MM.1S (cell line): ENCODE measurements at places on chromosomes 3 and 15.

GRCh38 chr3:48931944-48932580 is 13.4 kb downstream of the ARIH2 start:
- DNase-seq = no peak

DNA sequence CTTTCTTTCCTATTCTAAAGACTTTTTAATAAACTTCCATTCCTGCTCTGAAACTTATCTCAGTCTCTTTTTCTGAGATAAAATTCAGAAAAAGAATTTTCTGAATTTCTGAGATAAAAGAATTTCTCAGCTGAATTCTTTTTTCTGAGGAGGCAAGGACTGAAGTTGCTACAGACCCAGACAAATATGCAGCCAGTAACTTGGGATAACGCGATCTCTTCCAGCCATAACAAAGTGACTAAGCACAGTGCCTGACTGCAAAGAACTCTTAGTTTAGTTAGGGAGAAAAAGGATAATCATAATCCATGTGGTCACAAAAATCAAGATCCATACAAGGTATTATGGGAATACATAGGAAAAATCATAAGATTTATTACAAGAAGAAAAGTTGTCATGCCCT is 222.0 kb upstream of the GAP43 start:
- no peak for DNase-seq

DNA sequence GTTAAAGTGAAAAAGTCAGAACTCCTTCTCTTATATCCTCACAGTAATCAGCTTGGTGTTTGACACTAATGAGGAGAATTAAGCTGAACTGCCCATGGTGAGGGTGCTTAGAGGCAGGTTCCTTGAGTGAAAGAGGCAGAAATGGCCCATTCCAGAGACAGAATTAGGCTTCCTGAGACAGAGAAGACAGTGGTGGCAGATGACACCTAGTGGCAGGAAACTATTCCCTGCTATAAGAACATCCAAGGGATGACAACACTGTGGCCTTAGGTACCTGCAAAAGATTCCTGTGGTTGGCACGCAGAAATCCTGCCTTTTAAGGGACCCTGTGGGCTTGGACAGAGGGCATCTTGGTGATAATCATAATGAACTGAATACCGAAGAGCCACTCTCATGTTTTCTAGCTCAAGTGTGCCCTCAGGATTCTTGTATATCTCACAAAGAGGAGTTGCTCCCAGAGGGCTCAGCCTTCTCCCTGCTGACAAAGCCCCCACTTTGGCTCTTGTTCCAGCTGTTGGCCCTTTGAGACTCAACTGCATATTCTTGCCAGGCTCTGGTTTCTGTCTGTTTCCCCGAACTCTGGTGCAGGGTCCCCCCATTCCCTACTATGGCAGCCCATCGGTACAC is 56.0 kb downstream of the KBTBD12 start:
- peak; percentile 52 for DNase-seq

GRCh38 chr15:91879158-91879557 is 25.6 kb downstream of the SLCO3A1 start:
- no peak for DNase-seq

DNA sequence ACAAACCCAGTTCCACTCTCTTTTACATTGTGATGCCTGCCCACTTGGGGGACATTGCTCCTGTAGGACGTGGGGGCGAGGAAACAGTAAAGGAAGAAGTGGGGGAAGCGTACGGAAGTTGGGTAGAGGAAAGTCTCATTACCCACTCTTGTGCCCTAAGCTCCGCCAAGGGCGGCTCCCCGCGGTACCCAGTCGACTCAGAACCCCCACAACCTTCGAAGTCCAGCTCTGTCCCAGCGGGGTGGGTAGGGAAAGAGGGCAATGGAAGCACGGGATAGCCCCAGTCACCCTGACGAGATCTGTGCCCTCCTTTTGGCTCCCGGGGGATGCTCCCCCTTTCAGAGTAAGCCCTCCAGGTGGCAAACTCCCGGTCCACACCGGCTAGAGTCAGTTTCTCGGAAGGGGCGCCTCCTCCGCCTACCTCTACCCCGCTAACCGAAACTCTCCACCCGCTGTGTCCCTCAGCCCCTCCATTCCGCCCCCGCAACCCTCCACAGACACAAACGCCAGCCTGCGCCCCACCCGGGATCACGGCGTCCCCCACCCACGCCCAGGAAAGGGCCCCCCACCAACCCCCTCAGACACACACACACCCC is 527 bp downstream of the CSNK1G1 start:
- no peak for DNase-seq

DNA sequence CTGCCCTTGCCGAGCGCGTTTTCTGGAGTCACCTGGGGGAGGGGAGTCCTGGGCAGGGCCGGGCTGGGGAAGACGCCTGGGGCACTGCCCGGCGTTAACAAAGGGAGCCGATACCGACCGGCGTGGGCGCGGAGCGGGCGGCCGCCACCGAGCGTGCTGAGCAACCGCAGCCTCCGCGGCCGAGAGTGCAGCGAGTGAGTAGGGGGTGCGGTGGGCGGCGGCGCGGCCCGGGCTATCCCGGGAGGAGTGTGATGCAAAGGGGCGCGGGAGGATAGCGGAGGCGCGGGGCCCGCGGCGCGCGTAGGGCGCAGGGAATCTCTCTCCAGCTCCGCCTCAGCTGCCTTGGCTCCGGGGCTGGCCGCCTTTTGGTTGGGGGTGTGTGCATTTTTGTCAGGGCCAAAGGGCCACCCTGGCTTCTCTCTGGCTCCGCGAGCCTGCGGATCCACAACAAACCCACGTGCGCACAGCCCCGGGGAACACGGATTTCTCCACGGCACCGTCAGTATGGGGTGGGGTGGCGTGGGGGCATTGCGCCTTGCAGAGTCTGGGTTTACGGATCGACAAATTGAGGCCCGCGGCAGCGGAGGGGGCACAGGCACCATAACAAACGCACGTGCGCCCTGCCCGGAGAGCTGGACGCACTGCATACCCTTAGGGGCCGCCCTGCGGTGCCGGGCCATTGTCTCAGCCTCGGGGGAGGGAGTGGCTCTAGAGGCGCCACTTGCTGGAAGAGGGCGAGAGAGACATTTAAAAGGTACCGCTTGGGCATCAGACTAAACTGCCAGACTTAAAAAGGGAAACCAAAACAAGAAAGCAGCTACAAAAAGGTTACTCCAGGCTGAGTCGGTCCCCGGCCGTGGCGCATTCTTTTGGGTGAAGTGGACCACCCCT is 560 bp downstream of the ST6GAL1 start:
- peak; percentile 97 for DNase-seq

- no peak for DNase-seq
These were observed 590 bp upstream of the BOC start for GRCh38 chr3:113210604-113211329.

DNA sequence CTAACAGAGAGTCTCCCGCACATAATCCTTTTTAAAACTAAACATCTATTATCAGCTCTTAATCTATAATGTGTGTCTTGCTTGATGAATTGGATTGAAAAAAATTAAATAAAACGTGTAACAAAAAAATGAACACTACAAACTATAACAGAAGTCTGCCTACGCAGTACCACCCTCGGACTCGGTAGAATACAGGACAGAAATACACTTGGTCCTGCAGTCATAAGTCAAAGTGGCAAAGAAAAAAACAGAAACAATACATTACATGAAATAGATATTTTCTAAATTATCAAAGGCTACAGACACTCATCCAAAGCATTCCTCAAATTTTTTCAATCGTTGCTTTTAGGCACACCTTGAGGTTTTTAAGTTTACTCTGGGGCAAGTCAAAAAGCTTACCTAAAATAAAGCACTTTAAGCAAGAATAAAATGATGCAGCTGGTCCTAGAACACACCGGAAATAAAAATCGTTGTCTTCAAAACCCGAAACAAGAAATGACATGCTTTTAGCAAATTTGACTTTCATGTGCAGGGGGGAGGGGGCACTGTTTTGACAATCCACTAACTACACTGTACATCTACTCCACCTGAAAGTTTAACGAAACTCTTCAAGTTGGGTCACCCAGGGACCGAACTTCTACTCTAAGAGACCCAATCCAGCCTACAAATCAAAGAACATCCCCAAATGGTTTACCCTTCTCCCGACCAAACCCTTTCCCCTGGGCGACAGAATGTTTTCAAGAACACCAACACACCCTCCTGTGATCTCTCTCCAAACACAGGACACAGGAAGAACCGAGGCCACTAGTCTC is 1.3 kb downstream of the ADAM10 start:
- DNase-seq = peak; percentile 72

DNA sequence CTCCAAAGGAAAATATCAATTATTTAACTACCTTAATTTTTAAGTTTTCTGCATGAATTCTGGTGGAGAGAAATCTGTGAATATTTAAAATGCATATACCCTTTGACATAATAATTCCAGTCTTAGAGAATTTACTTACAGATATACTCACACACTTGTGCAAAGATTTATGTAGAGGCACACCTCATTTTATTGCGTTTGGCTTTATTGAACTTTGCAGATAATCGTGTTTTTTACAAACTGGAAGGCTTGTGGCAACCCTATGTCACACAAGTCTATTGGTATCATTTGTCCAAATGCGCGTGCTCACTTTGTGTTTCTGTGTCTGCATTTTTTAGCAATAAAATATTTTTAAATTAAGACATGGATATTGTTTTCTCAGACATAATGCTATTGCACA is 81.5 kb downstream of the SENP2 start:
- DNase-seq = no peak

- no peak for DNase-seq
These were observed 65.6 kb downstream of the GLCE start for GRCh38 chr15:69226023-69226355.

DNA sequence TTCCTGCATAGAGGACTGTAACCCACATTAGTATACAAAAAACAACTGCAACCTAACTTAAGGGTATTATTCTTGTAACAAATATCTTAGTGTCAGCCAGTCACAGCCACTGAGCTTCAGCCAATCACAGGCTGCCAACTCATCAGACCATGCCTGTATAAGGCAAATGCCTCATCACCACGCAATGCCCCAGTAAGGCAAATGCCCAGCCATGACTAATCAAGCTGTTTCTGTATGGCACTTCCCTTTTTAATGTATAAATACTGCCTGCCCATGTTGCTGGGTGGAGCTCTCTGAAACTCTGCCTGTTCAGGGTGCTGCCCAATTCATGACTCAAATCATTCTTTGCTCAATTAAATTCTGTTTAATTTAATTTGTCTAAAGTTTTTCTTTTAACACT is 18.4 kb upstream of the GABRA5 start:
- DNase-seq = no peak

DNA sequence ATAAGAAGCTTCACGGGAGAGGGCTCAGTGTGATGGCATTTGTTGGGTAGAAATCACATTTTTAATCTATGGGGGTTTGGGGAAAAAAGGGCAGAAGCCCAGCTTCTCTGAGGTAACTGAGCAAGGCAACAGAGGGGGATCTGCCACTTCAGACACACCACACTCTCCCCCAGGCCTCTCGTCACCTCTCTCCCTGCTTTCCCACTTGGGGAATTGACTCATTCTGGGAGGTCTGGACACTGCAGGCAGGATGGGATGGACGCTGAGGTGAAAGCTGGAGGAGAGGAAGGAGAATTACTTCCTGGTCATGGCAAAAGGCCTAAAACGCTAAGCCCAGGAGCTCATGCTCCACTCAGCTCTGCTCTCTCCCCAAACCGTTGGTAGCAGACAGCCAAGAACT is 33.2 kb downstream of the MYO5C start:
- DNase-seq = no peak

DNA sequence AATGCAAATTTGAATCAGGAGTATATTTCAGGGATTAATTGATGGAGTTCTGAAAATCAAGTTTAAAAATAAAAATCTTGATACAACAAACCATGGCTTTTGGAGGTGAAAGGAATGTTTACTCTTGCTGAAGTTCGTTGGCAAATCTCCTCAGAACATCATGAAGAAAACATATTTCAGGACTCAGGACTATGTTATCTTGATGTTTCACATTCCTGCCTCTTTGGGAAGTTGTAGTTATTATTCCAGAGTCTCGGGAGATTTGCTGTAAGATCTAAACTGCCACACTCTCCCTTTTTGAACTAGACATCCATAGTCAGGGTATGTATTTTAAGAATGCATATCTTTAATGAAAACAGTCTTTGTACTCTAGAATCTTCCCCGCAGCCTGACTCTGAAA is 271.2 kb downstream of the RBMS3 start:
- no peak for DNase-seq

- no peak for DNase-seq
These were observed 72.8 kb upstream of the CTNNB1 start for GRCh38 chr3:41126472-41126871.

DNA sequence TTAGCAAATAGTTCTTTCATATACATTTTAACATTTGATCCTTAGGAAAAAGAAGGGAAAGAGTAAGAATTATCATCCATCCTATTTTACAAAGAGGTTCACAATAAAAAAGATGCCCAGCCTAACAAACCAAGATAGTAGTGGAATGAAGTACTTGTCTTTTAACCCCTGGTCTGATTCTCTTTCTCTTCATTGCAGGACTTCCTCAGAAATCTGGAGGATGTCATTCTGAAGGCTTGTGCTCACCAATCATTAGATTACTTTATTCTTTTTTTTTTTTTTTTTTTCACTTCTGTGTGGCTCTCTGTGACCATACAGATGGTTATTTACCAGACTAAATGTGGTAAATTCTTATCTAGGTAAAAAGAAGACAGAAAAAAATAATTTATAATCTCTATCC is 7.0 kb downstream of the HDGFL3 start:
- no peak for DNase-seq

- DNase-seq = peak; percentile 66
These were observed 10.8 kb upstream of the RASA2 start for GRCh38 chr3:141476033-141476432.
